GM23248 (cell line): ENCODE measurements at places on chromosomes 13 and 19.

- H3K4me1 ChIP-seq = no peaks in the 10 kb centered on the region
- no peaks in the 10 kb centered on the region for H3K36me3 ChIP-seq
- no peak overlapping the region for H3K4me3 ChIP-seq
- H3K27ac ChIP-seq = no peak overlapping the region
These were observed 785.6 kb upstream of the KLHL1 start for GRCh38 chr13:70893832-70894231.

GRCh38 chr19:40005691-40006272 is 8.9 kb downstream of the ZNF546 start:
- H3K27ac ChIP-seq = peak overlapping the region; percentile 44
- no peak for DNase-seq
- H3K4me3 ChIP-seq = no peak overlapping the region
- H3K27me3 ChIP-seq = no peaks in the 10 kb centered on the region
- peaks cover 18% of the 10 kb centered on the region for H3K36me3 ChIP-seq

DNA sequence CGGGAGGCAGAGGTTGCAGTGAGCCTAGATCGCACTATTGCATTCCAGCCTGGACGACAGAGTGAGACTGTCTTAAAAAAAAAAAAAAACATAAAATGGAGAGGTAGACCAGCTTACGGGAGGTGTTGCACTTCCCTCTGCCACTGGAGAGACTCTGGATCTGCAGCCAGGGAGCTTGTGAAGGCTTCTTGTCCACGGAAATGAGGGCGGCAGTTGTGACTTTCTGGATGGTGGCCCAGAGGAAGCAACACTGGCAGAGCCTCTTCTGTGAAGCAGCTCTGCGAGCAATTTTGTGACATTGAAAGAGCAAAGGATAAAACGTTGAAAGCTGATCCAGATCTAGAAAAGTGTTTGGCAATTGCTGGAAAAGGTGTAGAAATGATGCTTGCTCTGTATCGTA is 10.4 kb downstream of the SPINT2 start:
- no peak for DNase-seq
- H3K27me3 ChIP-seq = no peaks in the 10 kb centered on the region
- H3K4me1 ChIP-seq = peaks cover 47% of the 10 kb centered on the region
- H3K27ac ChIP-seq = no peak overlapping the region
- H3K4me3 ChIP-seq = no peak overlapping the region

DNA sequence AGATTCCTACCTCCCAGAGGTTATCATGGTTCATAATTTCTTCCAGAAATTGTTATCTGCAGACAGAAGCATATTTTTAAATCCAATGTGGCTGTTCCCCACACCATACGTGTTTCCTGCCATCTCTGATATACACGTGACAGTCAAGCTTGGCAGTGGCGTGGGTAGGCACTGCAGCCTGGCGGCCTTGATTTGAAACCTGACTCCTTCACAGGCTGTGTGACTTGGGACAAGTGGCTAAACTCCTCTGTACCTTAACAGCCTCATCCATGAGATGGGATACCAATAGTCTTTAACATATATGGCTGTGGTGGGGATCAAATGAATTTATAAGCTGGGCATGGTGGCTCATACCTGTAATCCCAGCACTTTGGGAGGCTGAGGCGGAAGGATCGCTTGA is 33.2 kb downstream of the DPF1 start:
- H3K36me3 ChIP-seq = no peaks in the 10 kb centered on the region
- H3K27ac ChIP-seq = no peak overlapping the region

DNA sequence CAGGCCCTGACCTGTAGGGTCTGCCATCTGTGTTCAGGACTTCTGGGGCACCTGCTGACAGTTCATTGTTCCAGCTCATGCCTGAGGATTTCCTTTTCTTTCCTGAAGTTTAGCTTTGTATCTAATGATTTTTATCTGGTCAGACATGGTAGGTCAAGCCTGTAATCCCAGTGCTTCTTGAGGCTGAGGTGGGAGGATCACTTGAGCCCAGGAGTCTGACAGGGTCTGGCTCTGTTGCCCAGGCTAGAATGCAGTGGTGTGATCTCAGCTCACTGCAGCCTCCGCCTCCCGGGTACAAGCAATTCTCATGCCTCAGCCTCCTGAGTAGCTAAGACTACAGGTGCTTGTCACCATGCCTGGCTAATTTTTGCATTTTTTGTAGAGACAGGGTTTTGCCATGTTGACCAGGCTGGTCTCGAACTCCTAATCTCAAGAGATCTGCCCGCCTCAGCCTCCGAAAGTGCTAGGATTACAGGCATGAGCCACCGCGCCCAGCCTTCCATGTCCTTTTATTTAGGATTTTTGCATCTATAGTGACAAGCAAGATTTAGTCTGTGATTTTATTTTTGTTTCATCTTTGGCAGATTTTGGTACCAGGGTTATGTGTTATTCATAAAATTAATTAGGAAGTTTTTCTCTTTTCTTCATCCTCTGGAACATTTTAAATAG is 33.2 kb downstream of the CHST8 start:
- DNase-seq = no peak
- H3K4me1 ChIP-seq = no peaks in the 10 kb centered on the region
- no peaks in the 10 kb centered on the region for H3K36me3 ChIP-seq
- peaks cover 5% of the 10 kb centered on the region; the same call in 1 of the 2 replicates for H3K27me3 ChIP-seq
